Activated CD8-positive, alpha-beta memory T cell treated with anti-CD3 and anti-CD28 coated beads, Interleukin-2, amount 10 ng/mL, durations not matched to agents 7 days and 5 days (primary cell): ENCODE measurements at places on chromosomes 6 and 20. TPM values are rescaled to one million over a fixed set of nuclear protein-coding genes. Genes with fewer than 3 reads are reported as not detected.
A peak's percentile ranks its signal among the peaks of the same experiment; 100 is the strongest.

GRCh38 chr20:63977739-63978276 is 1.6 kb downstream of the SAMD10 start:
- H3K36me3 ChIP-seq, result peaks cover 22% of the 10 kb centered on the region
- H3K27me3 ChIP-seq, result no peaks in the 10 kb centered on the region
- peak overlapping the region; percentile 92 for H3K27ac ChIP-seq
- peaks cover 62% of the 10 kb centered on the region for H3K4me1 ChIP-seq

DNA sequence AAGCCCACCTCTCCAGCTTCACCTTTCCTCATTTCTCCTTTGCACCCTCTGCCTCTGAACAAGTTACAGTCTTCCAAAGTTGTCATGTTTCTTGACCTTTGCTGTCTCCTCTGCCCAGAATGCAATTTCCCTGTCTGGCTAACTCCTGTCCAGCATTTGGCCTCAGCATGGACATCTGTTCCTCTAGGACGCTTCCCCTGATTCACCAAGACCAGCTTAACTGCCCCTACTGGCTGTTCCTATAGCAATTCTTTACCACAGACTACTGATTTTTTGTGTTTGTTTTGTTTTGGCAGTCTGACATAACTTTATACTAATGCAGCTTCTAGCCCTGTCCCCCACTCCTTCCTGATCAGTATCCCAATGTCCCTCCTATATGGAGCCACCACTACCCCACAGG is 13.4 kb downstream of the GNL1 start:
- peaks cover 32% of the 10 kb centered on the region for H3K4me1 ChIP-seq
- no peak for DNase-seq

CTCFL gene
- not detected for total RNA-seq

LTB gene
- 839 TPM for total RNA-seq

HLA-DQA1 gene
- 74.4 TPM for total RNA-seq
